Stimulated activated CD4-positive, alpha-beta T cell treated with anti-CD3 and anti-CD28 coated beads, Interleukin-4, amount 100 ng/mL, for 4 hours (primary cell): ENCODE measurements at places on chromosomes 6 and 20.

GRCh38 chr6:11315743-11316437, 83.4 kb upstream of the NEDD9 start:
- DNase-seq = no peak

DNA sequence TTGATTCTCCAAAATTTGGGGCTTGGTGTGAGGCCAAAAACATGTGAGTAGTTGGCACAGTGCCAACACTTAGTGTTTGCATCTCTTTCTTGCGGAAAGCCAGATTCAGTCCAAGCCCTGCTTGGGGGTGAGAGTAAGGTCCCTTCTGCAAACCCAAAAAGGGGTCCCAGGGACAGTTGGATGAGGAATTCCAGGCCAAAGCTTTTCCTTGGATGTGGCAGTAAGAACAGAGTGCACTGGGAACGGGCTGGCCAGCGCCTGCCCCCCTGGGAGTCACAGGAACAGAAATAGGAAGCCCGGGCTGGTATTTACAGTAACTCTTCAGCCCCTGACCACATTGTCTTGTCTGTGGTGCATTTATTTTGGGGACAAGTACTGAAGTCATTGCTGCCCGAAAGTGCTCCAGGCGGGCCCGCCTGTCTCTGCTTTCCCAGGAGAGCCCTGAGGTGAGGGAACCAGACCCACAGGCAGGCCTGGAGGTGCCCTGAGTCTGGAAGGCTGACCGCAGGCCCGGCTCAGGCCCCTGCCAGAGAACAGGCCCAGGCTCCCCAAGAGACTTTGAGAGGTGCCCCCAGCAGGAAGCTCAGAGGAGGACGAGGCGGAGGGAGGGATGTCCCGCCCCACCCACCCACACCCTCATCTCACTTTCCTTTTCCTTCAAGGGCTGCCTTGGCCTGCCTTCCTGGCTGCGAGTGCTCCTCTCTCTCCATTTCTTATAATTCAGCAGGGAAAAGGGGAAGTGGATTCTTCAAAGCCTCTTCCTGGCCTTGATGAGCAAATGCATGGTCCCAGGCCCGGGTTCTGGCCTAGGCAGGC, 218.4 kb downstream of the MAFB start:
- DNase-seq = no peak

- no peak for DNase-seq
Measured at GRCh38 chr6:21633511-21634109, 40.1 kb downstream of the SOX4 start.

DNA sequence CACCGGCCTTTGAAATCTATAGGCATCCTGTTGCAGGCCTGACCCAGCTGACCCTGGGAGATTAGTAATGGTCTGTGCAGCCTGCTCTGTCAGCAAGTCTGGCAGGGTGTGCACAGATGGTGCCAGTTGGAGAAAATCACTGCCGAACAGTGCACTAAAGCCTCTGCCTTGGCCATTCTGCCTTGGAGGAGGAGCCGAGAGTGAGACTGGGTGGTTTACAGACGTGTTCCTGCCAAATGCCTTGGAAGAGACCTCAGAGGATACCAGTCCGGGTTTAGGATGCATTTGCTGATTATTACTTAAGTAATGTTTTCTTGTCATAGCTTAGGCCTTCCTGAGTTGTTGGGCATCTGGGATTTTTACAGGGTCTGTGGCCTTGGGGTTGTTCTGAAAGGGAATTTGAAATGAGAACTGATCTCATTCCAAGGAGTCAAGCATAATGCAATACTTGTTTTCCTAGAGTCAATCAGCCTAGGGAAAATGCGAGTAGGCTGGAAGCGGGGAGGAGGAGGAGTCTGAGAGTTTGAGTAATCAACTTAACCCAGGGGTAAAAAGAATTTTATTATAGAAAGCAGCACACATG, 292.1 kb downstream of the SOX4 start:
- DNase-seq = no peak

DNA sequence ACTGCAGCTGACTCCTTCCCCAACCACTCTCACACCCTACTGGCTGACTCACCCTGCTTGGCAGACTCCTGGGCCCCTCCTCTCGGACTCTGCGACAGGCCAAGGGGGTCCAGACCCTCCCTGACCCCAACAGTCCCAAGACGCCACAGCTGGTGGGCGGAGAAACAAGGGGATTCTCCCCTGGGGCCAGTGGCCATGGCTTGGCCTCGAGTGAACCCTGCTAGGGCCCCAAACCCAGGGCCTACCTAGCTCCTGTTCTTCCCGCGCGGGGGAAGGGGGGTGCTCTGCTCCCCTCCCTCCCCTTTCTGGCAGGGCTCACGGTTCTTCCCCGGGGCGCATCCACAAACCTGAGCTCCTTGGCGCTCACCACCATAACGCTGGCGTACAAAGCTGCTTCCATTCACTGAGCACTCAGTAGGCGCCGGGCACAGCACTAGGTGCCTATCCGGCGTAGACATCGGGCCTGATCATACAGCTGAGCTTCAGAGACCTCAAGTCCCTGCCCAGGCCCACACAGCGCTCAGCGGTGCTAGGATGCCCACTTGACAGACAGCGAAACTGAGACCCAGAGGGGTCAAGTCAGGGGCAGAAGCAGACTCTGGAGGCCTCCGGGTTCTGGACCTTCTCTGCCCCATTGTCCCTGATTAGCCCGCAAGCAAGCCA, 597 bp downstream of the ADA start:
- peak; percentile 22 for DNase-seq

- no peak for DNase-seq
Measured at GRCh38 chr6:167306401-167306998, 15.4 kb downstream of the UNC93A start.

GRCh38 chr20:6908673-6909072, 141.2 kb downstream of the BMP2 start:
- DNase-seq = no peak

DNA sequence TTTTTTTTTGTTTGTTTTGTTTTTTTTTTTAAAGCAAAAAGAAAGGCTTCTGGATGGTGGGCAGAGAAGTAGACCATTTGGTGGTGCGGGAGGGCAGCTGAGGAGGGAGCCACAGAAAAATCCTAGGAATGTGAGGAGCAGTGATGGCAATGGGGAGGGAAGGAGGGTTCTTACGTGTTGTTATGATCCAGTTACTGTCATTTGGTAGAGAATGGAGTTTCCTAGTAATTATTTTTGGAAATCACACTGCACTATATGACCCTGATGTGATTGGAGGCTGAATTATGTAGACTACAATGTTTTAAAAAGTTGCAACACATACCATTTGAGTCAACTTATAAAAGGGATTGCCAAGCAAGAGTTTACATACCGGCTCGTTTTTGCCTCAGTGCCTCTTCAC, 22.1 kb downstream of the ADGRF5 start:
- DNase-seq = no peak

- DNase-seq = no peak
Measured at GRCh38 chr6:168138436-168138835, 59.4 kb upstream of the FRMD1 start.

GRCh38 chr6:56022678-56023077, 147.3 kb upstream of the BMP5 start:
- DNase-seq = no peak

GRCh38 chr20:22744341-22745193, 160.2 kb upstream of the FOXA2 start:
- no peak for DNase-seq

DNA sequence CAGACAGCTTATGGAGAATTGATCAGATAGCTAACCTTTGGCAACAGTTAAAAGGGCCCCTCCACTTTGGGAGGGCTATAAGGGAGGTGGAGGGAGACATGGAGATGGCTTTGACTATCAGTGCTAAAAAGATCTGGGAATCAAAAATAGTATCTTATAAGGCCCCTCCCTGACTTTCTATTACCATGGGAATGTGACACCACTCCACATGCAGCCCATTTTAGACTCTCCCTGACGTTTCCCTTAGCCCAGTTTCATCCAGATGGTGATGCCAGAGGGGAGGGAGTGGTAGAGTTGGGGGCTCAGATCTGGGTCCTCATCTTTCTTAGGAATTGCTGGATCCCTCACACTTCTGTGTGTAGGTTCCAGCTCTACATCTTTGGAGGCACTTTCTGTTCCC, 200.0 kb upstream of the DTNBP1 start:
- no peak for DNase-seq

DNA sequence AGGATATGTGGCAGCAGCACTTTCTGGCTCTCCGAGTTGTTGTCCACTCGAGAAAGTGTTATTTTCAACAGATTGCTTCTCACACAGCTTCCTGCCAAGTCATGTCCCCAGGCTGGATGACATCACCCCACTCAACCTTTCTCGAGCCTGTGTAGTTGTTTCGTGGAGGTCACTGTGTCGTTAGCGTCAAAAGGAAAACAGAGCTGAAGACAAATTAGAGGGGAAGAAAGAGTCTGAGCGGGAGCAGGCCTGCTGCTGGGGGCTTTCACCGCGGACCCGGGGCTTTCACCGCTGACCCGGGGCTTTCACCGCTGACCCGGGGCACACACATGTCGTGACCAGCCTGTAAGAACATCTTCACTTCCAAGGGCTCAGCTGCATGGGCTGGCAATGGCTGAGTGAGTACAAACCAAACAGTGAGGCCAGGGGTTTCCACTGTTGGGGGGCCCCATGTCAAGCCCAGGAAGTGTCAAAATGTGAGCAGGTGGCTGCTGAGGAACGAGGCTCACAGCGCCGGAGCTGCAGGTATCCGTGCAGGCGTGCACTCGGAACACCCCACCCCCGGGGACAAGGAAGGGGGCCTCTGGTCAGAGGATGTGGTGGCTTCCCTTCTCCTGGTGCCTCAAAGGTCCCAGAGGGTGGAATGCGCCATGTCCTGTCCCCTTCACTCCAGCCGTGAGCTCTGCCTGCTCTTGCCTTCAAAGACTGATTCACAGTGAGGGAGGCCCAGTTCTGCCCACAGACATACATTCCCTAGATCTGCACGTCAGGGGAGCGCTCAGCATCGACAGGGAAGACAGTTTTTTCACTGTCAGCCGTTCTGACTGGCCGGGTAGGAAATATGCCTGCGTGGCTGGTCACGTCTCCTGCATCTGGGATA, 365.9 kb downstream of the TAF4 start:
- DNase-seq = no peak

- DNase-seq = no peak
Measured at GRCh38 chr6:20417819-20418218, 16.1 kb downstream of the E2F3 start.

- DNase-seq = no peak
Measured at GRCh38 chr6:125836466-125836865, 45.7 kb downstream of the NCOA7 start.

DNA sequence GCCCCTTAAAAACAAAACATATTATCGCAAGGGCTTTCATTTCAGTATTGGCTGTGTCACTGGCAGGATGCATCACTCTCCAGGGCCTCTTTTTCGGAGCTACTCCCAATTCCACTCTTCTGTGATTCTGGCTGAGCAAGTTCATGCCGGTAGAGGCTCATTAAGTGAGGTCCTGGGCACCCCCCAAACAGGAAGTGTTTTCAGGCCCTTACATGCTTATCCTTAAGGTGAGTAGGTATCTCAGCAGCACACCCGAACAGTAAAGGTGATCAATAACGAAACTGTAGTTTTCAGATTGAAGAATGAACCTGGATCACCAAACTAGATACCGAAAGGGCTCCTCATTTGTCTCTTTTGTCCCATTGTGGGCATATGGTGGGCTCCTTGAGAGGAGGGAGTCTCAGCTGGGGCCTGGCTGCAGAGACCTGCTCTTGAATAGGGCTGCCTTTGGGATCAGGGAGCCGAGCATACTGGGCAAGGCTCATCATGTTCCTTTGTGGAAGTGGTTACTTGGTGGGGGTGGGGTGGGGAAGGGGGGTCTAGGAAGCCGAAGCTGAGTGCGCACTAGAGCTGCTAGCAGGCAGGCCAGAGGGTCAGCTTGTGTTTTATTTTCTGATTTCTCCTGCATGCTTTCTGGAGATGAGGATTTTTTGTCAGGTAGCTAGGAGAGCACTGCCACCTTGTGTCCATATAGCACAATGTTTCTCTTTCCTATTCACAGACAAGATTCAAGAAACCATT, 65.2 kb downstream of the CDS2 start:
- no peak for DNase-seq

DNA sequence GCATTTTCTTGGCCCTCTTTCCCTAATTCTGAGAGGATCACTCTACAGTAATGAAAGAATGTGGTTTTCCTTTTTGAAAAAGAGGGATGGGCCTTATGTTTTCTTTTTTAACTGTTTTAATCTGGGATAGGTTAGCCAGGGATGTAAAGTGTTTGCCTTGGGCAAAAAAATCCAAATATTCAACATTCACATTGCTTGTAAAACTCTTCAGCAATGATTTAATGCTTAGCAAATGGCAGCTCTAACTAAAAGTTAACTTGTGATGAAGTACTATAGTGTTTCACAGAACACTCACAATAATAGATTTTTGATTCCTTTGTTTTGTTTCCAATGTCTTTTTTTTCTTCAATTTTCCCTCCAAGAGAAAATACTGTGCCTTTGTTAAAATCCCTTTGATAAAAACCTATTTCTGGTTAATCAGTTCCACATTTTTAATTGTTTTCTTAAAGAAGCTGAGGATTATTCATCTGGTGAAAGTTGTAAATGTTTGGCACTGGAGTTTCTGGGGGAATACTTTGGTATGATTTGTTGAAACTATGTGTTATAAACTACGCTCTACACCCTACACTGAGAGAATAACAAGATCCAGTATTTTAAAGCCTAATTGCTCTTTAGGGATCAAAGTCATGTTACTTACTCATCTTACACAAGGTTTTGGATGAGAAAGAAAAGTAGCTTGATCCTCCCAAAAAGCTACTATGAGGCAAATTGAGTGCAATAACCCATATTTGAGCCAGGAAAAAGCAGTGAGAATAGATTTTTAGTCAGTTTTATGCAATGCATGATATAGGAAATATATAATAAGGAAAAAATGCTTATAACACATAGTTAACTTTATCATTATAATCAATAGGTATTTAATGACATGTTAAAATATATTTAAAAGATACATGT, 335.8 kb downstream of the EPHA7 start:
- DNase-seq = no peak

DNA sequence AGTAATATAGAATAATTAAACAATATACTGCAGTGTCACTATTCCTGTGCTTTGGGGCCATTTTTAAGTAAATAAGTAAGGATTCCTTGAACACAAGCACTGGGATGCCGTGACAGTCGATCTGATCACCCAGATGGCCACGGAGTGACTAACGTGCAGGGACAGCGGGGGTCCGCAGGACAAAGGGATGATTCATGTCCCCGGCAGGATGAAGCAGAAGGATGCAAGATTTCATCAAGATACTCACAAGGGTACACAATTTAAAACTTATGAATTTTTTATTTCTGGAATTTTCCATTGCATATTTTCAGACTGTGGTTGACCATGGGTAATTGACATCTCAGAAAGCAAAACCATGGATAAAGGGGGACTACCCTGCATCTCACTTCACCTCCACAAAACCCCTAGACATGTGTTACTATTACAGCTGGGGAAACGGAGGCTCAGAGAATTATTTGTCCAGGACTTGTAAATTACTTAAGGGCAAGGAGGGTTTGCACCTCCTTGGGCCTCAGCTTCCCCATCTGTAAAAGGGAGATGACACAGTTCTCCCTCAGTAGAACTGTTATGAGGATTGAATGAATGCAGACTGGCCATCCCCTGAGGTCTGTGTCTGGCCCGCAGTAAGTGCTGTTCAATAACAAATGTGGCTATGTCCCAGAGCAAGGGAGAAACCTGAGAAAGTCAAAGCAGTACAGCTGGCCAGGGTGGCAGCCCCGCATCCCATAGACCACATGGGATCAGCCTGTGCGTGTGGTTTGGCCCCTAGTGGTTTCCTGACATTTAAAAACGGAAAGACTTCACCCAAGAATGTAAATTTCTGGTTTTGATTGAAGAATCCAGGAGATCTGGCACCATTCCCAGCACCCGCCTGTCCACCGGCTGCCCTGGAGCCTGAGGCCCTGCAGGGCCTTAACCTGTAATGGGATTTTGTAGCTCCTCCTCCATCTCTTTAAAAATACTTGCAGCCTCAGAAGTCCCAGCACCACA, 235.5 kb downstream of the BMP7 start:
- no peak for DNase-seq
